GOT3 (cell line): ENCODE measurements at places on chromosomes 6 and 20.

DNA sequence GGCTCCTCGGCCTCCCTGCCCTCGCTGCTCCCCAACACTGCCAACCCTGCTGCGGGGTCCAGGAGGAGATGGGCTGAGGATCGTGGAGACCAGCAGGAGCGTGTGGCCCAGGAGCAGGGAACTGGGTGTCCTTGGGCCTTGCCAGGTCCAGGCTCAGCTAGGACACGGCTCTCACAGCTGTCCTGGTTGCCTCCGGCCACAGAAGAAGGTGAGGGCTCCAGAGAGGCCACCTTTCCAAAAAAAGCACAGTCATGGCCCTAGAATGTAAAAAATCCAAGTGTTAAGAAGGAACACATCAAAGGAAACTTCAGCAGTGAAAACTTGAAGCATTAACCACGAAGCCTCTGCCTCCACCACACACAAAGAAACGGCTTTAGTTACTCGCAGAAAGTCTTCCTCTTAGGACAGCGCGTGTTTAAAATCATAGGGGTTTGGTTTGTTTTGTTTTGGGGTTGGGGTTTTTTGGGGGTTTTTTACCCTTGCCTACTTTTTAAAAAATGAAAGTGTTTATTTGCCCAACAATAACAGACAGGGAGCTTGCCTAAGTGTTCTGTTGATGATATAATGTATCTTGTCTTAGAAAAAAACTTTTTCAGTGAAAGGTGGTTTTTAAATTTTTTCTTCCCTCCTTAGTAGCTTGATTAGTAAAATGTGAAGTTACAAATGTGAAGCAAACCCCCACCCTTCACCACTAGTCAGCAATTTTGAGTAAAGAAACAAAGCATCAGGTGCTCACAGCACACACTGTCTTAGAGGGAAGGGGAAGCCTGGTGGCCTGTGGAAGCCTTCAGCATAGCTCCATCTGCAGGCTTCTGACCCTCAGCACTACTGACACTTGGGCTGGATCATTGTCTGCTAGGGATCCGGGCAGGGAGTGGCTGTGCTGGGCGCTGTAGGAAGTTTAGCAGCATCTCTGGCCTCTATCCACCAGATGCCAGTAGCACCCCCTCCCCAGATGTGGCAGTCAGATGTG is 60.0 kb downstream of the PTPN1 start:
- DNase-seq = no peak

DNA sequence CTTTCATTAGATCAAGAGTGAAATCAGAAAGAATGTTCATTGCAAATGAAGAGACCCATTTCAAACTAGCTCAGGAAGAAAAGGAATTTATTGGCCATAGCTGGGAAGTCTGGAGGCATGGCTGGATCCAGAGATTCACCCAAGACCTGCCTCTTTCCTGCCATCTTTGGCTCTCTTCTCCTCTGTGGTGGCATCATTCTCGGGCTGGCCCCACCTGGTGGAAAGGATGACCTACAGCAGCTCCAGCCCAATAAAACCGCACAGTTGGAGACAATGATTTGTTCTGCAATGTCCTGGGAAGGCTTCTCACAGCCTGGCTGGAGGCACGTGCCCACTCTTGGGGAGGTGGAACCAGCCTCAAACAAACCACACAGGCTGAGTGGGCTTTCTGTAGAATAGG is 18.1 kb upstream of the FERMT1 start:
- no peak for DNase-seq

- DNase-seq = no peak
Observed at GRCh38 chr20:63750807-63751470, 11.4 kb downstream of the SLC2A4RG start.

- DNase-seq = peak; percentile 6
Observed at GRCh38 chr6:125950293-125950692, 6.3 kb upstream of the HINT3 start.

GRCh38 chr20:47468290-47469050 is 33.2 kb upstream of the NCOA3 start:
- DNase-seq = no peak

DNA sequence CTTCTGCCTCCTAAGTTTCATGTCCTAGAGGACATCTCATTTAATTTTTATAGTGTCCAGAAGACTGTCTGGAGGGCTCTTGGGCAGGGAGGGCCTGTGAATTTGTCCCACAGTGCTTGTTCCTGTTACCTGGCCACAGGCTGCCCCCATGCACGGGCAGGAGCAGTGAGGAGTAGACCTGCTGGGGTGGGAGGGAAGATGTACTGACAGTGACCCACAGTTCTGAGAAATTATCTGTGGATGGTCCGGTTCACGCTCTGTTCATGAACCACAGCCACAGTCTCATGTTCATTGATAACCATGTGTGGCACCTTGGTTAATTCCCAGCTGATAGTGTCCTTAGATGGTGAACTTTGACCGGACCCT is 18.8 kb upstream of the ZNF831 start:
- DNase-seq = no peak

DNA sequence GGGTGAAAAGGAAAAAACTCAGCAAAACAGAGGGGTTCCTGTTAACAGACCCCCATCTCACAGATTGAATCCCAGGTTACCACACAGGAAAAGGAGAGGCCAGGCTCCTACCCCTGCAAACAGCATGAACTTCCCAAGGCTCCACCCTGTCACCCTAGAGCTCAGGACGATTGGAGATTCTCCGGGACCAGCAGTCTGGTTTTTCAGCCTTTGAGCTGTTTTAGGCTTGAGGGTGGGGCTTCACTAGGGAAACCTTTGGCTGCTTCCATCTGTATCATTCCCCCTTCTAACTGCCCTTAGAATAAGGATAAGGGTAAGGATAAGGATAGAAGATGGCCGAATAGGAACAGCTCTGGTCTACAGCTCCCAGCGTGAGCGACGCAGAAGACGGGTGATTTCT is 16.0 kb downstream of the C6orf58 start:
- no peak for DNase-seq

- DNase-seq = no peak
Observed at GRCh38 chr6:134491477-134491876, 173.6 kb upstream of the SGK1 start.

DNA sequence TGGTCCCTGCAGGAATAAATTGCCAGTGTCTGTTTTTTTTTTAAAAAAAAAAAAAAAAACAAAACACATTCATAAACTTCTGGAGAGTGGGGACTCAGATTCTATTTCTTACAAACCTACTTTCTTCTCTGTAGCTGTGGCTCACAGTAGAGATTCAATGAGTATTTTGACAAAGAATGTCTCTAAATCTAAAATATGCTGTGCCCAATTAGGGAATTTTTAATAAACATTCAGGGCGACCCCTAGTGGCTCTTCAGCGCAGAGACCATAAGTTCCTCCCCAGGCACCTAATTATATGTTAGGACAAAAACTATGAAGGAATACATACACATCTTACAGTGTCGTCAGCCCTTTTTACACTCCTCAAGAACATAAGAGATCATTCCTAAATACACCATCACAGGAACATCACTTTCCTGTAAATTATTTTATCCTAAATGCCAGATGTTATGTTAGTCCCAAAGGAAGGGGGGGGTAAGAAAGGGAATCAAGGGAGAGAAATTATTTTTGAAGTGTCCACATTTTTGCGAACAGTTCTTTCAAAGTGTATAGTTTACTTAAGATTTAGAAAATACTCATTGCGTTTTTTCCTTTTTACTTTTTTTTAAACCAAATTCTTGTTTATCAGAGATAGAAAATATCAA is 21.8 kb upstream of the NAA20 start:
- no peak for DNase-seq

- DNase-seq = no peak
Observed at GRCh38 chr6:95243053-95243452, 334.3 kb upstream of the MANEA start.

DNA sequence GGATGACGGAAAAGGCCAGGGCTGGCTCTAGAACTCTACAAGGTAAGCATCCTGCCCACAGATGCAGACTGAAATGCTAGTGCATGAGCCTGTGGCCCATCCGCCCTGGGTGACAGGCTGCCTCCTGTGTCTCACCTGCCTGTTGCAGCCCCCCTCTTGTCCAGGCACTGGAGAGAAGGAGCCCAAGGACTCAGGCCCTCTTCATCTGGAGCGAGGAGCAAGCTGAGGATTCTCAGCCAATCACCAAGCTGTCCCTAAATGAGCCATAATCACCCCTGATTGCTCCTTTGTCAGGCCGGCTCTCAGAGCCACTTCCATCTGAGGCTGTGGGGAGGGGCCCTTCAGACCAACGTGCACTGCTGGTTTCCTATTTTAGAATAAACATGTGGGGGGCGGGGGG is 10.0 kb upstream of the SLC32A1 start:
- no peak for DNase-seq

DNA sequence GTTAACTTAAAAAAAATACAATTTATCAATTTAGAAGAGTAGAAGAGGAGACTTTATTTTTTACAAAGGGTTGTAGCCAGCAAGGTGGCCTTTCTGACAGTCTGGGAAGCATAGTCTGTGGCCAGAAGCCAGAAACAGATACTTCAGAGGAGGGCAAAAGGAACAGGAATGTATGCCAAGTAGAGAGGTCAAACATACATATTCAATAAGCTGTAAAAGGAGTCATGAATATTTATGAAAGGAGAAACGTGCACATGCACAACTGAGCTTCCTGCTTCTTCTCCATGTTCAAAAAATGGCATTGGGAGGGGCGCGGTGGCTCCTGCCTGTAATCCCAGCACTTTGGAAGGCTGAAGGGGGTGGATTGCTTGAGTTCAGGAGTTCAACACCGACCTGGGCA is 43.9 kb upstream of the FAM184A start:
- no peak for DNase-seq

GRCh38 chr20:11331096-11331495 is 586.6 kb upstream of the BTBD3 start:
- no peak for DNase-seq

DNA sequence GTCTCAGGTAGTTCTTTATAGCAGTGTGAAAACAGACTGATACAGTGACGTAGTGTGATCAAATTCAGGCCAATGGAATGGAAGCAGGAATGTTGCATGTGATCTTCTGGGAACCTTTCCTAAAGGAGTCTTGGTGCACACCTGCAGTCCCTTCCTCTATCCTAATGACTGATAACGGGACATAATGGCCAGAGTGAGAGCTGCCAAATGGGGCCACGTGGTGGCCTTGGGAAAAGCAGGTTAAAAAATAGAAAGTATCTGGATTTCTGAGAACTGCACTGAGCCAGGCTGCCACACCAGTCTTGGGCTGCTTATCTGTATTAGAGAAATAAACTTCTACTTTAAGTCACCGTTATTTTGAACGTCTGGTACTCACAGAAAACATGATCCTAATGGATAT is 51.9 kb downstream of the MEP1A start:
- no peak for DNase-seq

DNA sequence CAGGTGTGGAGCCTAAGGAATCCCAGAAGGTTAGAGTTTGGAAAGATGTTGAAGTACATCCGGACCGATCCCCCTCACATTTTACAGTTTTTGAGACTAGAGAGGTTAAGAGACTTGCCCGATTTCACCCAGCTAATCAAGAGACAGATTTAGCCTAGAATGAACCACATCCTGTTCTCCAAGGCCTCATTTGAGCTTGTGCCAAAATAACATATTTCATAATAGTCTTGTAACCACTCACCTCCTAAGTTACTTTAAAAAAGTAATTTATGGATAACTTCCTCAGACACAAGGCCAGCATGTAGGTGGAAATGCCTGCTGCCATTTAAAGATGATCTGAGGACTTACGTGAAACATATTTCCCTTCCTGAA is 39.8 kb upstream of the ARHGAP18 start:
- no peak for DNase-seq

DNA sequence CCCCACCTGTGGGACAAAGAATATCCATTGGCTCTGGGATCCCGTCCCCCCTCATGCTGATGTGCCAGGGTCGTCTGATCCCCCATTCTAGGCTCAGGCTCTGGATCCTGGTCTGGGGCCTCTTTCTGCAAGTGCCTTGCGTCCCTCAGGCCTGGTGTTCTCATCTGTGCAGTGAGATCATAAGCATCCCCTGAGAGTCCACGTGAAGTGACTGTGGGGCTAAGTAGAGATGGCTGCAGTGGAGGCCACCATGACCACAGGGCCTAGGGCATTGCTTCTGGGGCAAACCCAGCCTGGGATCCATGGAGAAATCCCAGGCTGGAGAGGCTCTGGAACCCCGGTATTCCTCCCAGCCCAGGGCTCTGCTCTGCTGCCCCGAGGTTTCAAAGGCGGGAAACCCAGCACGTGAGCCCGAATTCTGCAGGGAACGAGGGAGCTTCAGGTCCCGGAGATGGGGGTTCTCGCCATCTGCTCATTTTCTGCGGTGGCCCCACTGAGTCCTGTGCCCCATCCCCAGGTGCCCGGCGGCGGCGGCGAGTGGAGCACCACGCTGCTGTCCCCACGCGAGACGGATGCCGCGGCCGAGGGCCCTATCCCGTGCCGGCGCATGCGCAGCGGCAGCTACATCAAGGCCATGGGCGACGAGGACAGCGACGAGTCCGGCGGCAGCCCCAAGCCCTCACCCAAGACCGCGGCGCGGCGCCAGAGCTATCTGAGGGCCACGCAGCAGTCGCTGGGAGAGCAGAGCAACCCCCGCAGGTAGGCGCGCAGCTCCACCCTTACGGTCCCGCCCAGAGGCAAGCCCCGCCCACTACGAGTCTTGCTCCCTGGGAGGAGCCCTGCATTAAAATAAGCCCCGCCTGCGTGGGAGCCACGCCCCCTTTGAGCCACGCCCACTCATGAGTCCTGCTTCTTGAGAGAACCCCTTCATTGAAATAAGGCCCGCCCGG is 105.5 kb upstream of the MYL9 start:
- DNase-seq = peak; percentile 45

DNA sequence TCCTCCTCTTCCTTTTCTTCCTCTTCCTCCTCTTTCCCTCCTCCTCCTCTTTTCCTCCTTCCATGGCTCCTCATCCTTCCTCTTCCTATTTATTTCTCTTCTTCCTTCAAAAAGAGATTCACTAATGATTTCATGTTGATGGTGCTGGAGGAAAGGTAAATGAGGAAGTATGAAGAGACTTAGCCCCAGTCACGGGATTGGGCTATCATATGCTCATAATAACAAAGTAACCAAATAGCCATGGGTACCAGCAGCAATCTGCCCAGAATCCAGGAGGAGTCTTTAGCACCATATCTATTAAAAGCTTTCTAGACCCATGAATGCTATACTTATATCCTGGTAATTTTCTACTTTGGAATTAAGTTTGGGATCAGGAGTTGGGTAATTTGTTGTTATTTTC is 910.9 kb upstream of the MAP3K7 start:
- DNase-seq = no peak

GRCh38 chr20:19864130-19864529 is 106.1 kb downstream of the RIN2 start:
- DNase-seq = no peak
